ENCODE measurements at places on chromosomes 11 and 22.

- no peak for DNase-seq
These were observed 1344.3 kb downstream of the TBC1D22A start for GRCh38 chr22:48106715-48107259.

DNA sequence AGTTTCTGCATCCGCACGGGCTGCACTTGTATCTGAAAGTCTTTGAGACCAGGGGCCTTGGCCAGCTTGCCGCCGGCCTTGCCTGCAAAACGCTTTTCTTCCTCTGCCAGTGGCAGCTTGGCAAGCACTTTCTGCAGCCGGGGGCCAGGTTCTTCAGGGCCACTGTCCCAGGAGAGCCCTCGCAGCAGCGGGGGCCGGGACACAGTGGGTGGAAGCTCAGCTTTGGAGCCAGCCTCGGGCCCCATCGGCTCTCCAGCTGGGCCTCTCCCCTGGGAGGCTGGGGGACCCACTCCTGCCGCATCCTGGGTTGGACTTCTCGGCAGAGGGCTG, 57.5 kb upstream of the LYVE1 start:
- no peak for DNase-seq

DNA sequence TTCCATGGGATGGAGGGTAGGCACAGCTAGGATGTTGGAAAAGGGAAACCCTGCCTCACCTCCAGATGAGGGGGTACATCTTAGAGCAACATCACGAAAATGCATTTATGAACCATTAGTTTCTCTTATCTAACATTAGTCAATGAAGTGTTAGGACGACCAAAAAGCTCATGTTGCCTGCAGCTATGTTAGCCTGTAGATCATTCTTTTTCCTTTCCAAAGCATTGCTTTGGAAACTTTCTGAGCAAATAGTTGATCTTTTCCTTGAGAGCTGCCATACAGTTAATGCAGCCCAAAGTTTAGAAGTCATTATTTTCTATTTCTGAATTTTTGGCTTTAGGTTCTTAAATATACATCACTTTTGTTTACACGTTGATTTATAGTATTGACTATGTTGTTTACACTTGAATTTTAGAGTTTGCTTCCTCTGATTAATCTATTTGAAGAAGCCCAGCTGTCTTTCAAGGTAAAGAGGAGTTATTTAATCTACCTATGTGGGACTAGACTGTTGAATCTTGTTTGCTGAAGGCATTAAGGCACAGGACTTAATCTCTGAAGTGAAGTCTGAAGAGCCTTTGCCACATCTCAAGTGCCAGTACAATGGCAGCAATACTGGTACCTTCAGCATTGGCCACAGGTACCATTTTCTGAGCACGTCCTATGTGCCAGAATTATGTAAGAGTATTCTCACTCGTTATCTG, 11.0 kb downstream of the POU2AF3 start:
- no peak for DNase-seq

- DNase-seq = no peak
These were observed 183.9 kb downstream of the KIRREL3 start for GRCh38 chr11:126816645-126817044.

DNA sequence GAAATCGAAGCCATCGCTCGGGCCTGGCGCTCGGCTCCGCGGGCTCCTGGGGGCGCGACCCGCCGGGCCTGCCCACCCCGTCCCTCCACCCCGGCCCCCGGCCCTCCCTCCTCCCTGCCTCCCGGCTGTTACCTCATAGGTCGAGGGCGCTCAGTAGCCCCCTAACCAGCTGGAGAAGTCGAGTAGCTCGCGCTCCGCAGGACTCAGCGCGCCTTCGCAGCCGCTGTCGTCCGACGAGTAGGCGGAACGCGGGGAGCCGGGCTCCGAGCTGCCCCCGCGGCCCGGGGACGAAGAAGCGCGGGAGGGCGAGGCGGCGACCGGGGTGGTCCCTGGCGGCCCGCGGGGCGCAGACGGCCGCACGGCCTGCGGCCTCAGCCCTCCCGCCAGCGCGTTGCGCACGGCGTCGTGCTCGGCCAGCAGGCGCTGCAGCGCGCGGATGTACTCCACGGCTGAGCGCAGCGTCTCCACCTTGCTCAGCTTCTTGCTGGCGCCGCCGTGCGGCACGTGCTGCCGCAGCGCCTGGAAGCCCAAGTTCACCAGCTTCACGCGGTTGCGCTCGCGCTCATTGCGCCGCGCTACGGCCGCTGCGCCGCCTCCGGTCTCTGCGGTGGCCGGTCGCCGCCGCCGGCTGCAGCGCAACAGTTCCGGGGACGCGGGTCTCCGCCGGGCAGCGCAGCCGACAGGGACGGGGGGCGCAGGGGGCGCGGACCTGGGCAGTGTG, 627 bp downstream of the ASCL2 start:
- DNase-seq = no peak

DNA sequence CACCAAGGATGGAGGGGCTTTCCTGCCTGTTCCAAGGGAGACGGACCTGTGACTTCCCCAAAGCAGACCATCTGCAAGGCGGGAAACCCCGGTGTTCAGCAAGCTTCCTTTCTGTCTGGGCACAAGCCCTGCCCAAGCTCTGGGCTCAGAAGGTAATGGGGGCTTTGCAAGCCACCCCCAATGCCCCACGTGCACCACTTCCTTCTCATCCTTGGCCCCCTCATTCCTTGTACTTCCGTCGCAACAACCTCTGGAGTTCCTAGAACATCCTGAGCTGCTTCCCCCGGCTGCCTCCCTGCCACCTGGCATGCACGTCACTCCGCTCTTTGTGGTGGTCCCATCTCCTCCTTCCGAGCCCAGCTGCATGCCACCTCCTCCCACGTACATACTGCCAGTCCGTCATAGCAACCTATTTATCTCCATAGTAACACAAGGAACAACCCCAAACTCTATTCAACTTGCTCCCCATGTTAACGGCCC, 3.9 kb downstream of the MYEOV start:
- peak; percentile 30 for DNase-seq

DNA sequence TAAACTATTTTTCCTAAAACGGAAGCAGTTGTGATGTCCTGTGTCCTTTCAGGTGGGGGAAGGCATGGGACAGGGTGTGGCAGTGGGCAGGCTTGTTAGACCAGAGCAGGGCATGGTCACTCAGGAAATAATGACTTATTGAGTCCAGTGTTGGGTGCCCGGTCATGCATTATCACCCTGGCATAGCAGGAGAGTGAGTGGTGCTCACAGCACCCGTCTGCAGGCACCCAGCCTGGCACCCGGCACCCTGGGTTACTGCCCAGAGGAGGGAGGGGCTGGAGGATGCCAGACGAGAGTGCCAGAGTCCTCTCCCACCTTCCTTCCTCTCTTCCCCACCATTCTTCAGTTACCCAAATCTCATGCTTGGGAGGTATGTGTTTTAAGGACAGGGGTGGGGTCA, 59.1 kb downstream of the ST3GAL4 start:
- DNase-seq = no peak

- DNase-seq = no peak
These were observed 178.2 kb downstream of the OPCML start for GRCh38 chr11:133354069-133354468.

GRCh38 chr22:32801537-32802236, at the start of gene TIMP3:
TIMP3 (plus strand) TSS chr22:32801705; CDS start chr22:32802002, 297 bp downstream.
- DNase-seq = no peak

DNA sequence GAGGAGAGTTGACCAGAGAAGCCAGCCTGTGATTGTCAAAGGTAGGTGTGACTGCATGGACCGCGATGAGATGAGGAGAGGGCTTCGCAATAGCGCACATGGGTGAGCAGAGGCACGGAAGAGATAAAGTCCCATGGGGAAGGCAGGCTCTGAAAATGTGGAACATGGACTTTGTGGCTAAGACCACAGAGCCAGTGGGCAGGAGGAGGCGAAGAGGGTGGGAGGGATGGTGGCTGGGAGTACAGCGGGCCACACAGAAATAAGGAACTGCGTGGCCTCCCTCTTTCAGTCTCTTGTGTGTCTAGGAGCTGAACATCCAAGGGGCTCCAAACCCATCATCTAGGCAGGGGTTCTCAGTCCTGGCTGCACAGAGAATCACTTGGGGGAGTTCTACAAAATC, 98.6 kb downstream of the TENM4 start:
- no peak for DNase-seq

DNA sequence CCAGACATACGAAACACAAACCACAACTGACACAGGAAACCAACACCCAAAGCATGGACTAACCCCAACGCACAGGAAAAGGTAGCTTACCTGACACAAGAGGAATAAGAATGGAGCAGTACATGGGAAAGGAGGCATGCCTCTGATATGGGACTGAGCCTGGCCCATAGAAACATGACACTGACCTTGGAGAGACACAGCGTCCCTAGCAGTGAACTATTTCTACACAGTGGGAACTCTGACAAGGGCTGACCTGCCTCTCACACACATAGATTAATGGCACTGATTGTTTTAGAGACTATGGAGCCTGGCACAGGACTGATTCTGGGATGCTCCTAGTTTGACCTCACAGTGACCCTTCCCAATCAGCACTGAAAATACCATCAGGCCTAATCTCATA, 12.0 kb downstream of the CCKBR start:
- DNase-seq = no peak

- no peak for DNase-seq
These were observed 67.8 kb downstream of the FAM168A start for GRCh38 chr11:73530109-73530508.

GRCh38 chr22:25722626-25723025, 19.4 kb upstream of the MYO18B start:
- DNase-seq = no peak

DNA sequence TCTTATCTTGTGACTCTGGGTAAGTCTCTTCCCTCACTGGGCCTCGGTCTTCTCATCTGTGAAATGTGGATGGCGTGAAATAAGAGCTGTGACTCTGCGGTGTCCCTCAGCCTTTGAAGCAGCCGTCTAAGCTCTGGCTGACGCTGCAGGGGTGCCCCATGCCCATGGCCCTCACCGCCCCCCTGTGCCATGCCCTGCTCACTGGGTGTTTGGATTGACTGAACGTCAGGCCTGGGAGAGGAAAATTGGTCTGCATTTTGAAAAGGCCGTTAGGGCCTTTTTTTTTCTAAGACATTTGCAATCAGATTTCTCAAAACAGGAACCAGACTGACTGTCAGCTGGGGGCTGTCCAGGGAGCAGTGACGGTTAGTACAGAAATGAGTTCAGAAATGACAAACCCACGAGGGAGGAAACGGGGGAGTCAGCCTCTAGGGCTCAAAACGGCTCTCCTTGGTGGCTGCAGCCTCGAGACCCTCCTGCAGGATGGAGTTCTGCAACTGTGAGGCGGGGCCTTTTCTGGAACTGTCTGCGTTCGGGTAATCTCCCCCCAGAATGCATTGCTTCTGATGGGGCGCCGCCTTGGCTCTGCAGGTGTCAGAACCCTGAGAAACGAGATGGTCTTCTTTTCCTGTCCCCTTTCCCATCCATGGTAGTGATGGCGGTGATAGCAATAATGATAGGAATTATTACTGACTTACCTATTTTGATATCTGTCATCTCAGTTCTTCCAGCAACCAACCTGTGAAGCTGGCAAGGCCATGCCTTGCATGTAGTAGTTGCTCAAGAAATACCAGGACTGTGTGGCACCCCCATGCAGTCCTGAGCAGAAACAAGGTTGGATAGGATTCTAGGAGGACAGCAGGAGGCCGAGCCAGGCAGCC, 2.0 kb downstream of the GRK2 start:
- peak; percentile 47 for DNase-seq

DNA sequence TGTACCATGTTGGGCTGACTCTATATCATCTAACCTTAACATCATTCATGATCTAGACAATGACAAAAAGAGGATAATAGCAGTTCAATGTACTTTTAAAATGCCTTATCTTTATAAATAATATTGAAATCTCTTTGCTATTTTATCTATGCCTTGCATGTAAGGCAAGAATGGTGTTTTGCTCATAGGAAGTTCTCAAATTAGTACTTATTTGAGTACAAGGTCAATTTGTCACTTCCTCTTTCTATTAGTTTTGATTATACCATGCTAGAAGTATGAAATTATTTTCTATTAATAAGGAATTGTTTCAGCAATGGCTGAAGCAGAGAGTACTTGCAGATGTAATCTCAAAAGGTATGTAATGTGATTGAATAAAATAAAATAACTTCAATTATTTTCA, 1285.4 kb upstream of the TENM4 start:
- DNase-seq = no peak

DNA sequence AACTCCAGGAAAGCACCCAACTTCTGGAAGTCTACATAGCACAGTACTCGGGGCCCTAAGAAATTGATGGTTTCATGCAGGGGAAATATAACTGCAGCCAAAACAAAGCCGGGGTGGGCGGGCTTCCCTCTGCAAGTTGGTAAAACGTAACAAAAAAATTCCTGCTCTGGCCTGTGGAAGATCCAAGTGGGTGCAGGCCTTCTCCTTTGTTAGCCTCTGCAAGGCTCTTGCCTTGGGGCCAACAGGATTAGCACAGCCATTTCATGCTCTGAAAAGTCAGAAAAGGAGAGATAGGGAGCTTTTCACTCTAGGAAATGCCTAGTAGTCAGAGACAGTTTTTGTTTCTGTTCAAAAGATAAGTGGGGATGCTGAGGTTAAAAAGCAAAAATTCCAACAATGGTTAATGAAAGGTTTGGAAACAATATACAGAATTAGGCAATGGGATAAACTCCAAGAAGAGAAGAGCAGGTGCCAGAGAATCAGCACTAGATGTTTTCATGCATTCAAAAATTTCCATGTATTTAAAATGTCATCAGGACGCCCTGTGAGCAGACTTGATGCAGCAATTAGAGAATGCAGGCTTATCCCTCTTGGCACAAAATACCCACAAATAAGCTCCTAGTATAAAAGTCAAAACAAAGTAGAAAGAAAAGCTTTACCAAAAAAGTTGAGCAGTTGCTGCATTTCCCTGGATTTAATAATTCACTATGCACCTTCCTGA, 72.3 kb upstream of the CHRM4 start:
- DNase-seq = no peak

DNA sequence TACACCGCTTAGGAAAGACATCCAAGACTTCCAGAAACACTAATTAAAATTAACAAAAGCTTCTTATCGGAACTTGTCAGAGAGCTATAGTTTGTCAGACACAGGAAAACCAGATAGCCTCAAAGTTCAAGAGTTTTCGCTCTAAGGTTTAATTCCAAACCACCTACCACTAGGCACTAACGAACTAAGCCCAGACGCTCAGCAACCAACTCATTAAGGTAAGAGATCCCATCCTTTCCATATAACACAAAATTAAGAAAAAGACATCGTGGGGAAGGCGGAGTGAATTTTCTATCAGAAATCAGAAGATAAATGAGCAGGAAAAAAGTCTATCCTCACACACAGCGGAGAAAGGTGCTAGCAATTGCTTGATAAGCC, 382 bp downstream of the IMMP1L start:
- no peak for DNase-seq

DNA sequence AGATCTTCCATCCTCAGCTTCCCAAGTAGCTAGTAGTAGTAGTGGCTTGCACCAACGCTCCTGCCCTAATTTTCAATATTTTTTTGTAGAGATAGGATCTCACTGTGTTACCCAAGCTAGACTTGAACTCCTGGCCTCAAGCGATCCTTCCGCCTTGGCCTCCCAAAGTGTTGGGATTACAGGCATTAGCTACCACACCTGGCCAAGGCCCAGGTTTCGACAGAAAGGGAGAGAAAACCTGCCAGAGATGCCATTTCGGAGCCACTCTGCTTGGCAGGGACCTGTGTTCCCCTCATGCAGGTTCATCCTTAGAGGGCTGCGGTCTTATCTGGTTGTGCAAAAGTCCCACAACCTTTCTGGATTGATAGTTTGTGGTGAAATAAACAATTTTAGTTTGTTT, 41.4 kb downstream of the FAM83F start:
- DNase-seq = no peak

Measured in effector CD8-positive, alpha-beta T cell (primary cell).